ENCODE measurements at places on chromosomes 11 and 22.
A peak's percentile ranks its signal among the peaks of the same experiment; 100 is the strongest.

- no peak for DNase-seq
Observed at GRCh38 chr11:68508425-68508824, 47.9 kb downstream of the PPP6R3 start.

DNA sequence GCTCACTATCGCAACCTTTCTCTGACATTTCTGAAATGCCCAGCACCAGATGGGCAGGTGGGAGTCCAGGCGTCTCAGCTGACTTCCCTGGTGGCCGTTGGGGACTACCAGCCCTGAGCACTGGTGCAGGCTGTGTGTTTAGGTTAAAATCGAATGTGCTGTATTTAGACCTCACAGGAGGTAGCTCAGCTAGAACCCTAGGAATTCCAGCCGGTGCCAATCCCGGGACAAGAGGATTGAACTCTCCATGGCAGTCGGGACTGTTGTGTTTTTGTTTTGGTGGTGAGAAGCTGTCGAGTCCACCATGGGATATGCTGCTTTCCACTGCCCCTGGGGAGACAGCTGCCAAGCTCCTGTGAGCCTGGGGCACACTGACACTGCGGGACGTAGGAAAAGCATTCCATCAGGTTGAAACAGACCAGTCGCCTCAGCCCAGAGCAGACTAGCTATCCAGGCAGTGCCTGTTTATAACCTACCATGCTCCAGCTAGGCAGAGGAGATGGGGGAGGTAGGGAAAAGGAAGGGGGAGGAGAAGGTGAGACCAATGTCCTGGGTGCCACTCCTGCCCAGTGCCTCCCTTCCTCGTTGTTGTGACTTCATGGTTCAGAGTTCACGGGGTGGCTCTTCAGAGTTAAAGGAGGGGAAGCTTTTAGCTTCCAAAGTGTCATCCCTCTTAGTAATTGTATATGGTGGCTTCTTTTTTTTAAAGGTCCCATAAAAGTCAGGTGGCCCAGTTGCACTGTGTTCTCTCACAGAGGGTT, 53.0 kb downstream of the MICAL2 start:
- no peak for DNase-seq

DNA sequence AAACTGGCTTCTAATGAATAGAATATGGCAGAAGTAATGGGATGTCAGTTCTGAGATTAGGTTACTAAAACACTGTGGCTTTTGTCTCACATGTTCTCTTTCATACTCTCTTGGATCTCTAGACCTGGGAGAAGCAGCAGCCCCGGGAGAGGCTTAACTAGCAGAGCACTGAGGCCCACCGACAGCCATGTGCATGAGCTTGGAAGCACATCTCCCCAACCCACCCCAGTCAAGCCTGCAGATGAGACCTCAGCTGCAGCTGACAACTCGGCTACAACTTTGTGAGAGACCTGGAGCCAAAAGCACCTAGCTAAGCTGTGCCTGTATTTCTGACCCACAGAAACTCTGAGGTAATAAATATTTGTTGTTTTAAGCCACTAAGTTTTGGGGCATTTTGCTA, 100.8 kb downstream of the TRIM29 start:
- DNase-seq: no peak

- DNase-seq: no peak
Observed at GRCh38 chr11:109785714-109786113, 307.5 kb upstream of the ZC3H12C start.

- DNase-seq: no peak
Observed at GRCh38 chr11:125431481-125431880, 64.6 kb downstream of the FEZ1 start.

DNA sequence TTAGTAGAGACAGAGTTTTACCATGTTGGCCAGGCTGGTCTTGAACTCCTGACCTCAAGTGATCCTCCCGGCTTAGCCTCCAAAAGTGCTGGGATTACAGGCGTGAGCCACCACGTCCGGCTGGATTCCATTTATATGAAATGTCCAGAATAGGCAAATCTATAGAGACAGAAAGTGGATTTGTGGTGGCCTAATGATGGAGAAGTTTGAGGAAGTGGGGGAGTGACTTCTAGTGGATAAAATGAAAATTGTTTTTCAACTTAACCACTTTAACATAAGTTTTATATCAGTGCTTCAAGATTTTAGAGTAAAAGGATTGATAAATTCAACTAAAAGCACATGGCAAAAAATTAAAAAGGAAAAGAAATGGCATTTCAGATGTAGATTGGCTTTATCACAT, 66.2 kb downstream of the HIPK3 start:
- no peak for DNase-seq

GRCh38 chr11:5364214-5364613, 12.9 kb downstream of the OR51B6 start:
- no peak for DNase-seq

DNA sequence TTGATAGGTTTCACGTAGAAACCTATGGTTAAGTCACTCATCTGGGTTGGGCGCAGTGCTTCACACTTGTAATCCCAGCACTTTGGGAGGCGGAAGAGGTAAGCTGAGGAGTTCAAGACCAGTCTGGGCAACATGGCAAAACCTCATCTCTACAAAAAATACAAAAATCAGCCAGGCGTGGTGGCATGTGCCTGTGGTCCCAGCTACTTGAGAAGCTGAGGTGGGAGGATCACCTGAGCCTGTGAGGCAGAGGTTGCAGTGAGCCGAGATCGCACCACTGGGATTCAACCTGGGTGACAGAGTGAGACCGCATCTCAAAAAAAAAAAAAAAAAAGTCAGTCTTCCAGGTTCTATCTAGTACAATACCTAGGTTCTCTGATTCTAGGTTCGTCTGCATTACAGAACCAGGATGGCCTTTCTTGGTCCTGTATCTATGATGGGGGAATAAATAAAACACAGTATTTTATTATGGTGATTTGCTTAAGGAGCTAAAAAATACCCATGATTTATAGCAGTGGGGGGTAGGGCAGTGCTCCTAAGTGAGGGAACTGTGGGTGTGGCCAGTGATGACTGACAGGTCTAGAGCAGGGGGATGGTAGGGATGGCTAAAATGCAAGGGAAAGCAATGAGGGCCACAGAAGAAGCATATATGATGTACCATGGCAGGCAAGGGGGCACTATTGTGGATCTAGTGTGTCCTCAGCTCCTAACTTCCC, 65.5 kb upstream of the NUP160 start:
- no peak for DNase-seq

- DNase-seq: no peak
Observed at GRCh38 chr11:10247011-10247410, 47.0 kb downstream of the SBF2 start.

DNA sequence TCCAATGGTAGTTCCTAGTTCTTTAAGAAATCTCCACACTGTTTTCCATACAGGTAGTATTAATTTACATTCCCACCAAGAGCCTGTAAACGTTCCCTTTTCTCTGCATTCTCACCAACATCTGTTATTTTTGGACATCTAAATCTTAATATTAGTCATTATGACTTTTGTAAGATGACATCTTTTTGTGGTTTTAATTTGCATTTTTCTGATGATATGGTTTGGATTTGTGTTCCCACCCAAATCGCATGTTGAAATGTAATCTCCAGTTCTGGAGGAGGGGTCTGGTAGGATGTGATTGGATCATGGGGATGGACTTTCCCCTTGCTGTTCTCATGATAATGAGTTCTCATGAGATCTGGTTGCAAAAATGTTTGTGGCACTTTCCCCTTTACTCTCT, 89.0 kb downstream of the MUC15 start:
- DNase-seq: no peak

DNA sequence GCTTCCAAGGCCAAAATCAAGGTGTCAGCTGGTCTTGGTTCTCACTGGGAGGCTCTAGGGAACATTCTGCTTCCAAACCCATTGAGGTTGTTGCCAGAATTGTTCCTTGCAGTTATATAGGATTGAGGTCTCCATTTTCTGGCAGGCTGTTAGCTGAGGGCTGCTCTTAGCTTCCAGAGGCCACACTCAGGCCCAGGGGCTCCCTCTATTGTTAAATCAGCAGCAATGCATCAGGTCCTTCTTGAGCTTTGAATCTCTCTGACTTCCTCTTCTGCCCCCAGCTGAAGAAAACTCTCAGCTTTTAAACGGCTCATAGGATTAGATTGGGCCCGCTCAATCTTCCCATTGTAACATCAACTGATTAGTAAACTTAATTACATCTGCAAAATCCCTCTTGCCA, 39.3 kb upstream of the BSX start:
- DNase-seq: peak; percentile 2

- DNase-seq: no peak
Observed at GRCh38 chr11:115425816-115426215, 78.4 kb downstream of the CADM1 start.

DNA sequence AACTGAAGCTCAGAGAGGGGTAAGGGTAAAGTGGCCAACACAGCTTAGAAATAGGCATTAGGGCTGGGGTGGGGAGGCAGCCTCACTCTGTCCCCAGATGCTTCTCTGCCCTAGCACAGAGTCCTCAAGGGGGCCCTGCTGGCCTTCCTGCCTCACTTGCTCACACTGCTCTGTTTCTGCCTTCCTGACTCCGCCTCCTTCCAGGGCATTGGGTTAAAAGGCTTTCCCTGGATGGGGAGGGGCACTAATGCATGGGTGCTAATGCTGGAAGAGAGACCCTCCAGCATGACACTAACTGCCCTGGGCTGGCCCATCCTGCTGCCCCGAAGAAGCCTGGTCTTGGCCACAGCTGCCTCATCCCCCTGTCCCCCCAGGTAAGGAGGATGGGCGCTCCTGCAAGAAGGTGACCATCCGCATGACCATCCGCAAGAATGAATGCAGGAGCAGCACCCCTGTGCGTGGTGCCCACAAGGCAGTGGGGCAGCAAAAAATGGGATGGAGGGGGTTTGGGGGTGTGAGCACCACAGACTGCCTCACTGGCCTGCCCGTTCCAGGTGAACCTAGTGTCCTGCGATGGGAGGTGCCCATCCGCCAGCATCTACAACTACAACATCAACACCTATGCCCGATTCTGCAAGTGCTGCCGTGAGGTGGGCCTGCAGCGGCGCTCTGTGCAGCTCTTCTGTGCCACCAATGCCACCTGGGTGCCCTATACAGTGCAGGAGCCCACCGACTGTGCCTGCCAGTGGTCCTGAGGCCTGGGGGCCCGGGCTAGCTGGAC, 74.0 kb upstream of the MYOD1 start:
- no peak for DNase-seq

DNA sequence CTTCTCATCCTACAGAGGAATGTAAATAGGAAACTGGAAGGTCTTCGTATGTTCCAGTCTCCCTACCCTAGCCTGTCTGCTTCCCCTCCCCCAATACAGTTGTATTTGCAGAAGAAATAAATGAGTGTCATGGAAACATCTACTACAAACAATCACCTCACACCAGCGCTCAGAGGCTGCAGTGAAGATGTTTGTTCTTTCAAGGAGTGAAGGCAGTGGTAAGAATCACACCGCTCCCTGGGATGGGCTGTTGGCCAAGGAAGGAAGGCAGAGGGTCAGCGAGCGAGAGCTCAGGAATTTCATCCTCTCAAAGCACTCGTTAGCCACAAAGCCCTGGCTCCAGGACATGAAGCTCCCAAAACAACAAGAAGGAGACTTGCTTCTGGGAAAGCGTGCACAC, 1.1 kb upstream of the IGSF9B start:
- no peak for DNase-seq

GRCh38 chr22:46162771-46163556, 12.6 kb downstream of the PPARA start:
- no peak for DNase-seq

DNA sequence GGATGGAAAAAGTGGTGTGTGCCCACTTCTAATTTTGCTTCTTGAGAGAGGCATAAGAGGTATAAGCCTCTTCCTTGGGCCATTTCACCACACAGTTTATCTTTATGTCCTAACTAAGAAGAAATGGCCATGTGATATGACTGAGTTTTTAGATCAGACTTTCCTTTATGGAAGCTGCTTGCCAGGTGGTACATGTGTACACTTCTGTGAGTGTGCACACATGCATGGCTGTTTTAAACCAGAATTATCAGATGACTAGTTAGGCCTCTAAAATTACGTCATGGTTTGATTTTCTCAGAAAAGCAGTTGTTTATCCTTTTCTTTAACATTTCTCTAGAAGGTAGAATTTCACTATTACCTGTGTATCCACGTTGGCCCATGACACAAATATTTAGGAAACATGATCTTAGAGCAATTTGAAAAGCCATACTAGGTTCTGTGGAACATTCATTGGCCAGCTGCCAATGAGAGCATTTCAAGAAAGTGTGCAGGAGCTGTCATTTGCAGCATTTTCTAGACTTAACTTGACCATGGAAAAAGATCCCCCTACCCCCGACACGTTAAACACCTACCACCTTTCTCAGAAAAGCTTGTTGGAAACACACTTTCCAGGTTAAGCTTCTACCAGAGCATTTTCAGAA, 109.2 kb upstream of the GAL start:
- DNase-seq: no peak

DNA sequence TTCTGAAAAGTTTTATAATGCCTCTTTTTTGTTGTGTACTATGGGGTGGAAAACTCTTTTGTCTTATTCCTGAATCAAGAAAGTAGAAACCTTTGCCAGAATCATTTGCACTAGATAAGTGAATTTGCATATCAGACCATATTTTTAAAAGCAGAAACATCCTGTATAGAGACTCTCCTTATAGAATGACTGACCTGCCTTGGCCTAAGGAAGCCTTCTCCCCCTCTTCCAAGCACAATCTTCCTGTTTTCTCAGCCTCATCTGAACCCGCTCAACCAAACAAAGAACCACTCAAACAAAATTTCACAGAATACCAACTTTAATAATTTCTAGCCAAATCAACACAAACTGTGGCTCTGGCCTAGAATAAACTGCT, 60.3 kb downstream of the SIK3 start:
- DNase-seq: no peak

GRCh38 chr11:127003260-127003981, 2.9 kb upstream of the KIRREL3 start:
- DNase-seq: peak; percentile 49

GRCh38 chr11:61142424-61142823, 18.8 kb downstream of the VPS37C start:
- DNase-seq: no peak

DNA sequence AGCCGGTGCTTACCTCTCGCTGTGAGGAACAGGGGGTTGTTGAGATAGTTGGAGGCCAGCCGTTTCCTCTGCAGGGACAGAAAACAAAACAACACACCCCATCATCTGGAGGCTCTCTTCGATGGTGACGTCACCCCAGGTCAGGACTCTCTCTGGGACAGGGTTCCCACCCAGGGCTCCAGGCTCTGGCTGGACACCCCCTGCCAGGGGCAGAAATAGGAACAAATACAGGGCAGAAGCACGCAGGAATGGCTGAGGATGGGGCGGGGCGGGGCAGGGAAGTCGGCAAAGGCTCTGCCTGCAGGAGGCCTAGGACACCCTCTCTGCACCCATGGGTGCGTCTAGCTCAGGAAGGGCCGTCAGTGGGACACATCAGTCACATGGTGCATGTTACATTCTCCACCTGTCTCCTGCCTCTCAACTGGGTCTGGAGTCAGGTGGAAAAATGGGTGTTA, 118.5 kb downstream of the PHF21B start:
- no peak for DNase-seq

Data from NCI-H187 (cell line).